Prostate gland (tissue), 2 donors: ENCODE measurements at places on chromosomes 13 and 19.
A peak's percentile ranks its signal among the peaks of the same experiment; 100 is the strongest.

DNA sequence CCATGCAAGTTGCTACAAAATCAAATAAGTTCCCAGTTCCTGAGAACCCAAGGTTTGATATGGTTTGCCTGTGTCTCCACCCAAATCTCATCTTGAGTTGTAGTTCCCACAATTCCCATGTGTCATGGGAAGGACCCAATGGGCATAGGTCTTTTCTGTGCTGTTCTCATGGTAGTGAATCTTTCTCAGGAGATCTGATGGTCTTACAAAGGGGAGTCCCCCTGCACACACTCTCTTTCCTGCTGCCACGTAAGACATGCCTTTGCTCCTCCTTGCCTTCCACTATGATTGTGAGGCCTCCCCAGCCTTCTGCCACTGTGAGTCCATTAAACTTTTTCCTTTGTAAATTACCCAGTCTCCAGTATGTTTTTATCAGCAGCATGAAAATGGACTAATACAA, 28.5 kb upstream of the TSHZ3 start:
- peak overlapping the region; percentile 39 for H3K27ac ChIP-seq
- H3K4me3 ChIP-seq = no peak overlapping the region
- no peaks in the 10 kb centered on the region for H3K4me1 ChIP-seq
- no peaks in the 10 kb centered on the region for H3K27me3 ChIP-seq

DNA sequence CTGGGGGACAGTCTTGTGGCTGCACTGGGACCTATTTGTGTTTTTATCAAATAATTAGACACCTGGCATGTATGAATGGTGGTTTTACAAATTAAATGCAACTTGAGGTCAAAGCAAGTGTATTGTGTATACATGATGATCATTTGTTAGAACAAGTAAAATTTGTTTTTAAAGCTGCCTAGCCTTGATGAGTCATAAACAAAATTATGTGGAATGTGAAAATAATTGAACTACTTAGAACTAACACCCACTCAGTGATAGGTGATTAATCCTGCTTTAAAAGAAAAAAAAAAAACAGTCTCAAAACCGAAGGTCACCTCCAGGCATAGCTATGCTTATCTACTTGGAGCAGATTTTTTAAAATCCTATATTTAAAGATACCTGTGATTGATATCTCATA, 770.3 kb upstream of the SLITRK5 start:
- no peak for DNase-seq
- H3K4me1 ChIP-seq = no peaks in the 10 kb centered on the region

DNA sequence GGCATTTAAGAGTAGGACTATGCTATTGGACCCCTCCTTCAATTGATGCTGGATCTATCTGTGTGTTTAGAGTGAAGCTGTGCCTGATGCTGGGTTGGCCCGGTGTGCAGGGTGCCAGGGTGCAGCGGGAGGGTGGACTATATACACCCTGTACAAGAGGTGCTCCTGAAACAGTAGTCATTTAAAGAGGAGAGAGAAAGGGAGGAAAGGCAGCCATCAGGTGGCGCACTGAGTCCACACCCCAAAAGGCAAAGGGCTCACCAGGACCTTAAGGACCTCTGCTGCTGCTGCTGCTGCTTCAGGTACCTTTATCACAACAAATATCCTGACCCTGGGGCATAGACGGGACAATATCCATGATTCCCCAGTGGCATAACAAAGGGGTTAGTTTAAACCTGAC, 39.4 kb downstream of the ZNF136 start:
- no peaks in the 10 kb centered on the region for H3K27me3 ChIP-seq
- no peak overlapping the region for H3K4me3 ChIP-seq
- H3K4me1 ChIP-seq = no peaks in the 10 kb centered on the region
- no peaks in the 10 kb centered on the region for H3K36me3 ChIP-seq
- no peak overlapping the region for H3K27ac ChIP-seq

- no peaks in the 10 kb centered on the region for H3K4me1 ChIP-seq
- no peak overlapping the region for H3K27ac ChIP-seq
- no peaks in the 10 kb centered on the region for H3K36me3 ChIP-seq
- no peak for DNase-seq
These were observed 216.8 kb downstream of the TEX29 start for GRCh38 chr13:111537115-111537728.

- H3K36me3 ChIP-seq = no peaks in the 10 kb centered on the region
- DNase-seq = no peak
- H3K4me3 ChIP-seq = no peak overlapping the region
- H3K27ac ChIP-seq = peak overlapping the region; percentile 45
These were observed 50.9 kb upstream of the TEX29 start for GRCh38 chr13:111269508-111269907.
